NB4 (cell line): ENCODE measurements at places on chromosomes 5 and 9.

DNA sequence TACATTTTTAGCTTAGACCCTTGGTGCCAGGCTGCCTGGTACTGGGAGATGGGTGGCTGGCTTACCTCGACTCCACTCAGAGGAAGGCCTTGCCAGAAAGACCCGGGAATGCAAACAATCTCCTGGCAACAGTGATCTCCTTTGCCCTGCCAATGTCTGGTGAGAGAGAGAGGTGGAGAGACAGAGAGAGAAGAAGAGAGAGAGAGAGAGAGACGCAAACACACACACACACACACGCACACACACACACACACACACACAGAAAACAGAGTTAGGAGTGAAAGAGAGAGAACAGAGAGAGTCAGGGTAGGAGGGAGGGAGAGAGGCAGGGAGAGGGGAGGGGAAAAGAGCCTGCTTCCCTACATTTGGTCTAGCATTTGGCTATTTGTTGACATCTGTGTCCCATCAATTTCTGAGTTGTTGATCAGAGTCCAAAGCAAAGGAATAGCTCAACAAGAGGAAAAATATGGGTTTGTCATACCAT is 181.6 kb upstream of the MAP1B start:
- DNase-seq, result no peak

GRCh38 chr5:79069488-79070349 is at the start of the genes BHMT2 and DMGDH:
Gene BHMT2, plus strand, starts transcription at chr5:79069767. Its CDS starts 16 bp downstream, at chr5:79069783.
Gene DMGDH, minus strand, starts transcription at chr5:79069674. Its CDS starts 54 bp downstream, at chr5:79069620.
- peak; percentile 47 for DNase-seq

- DNase-seq, result peak; percentile 65
Measured at GRCh38 chr9:34500623-34501267, 22.0 kb downstream of the ENHO start.

- DNase-seq, result no peak
Measured at GRCh38 chr9:2060424-2060823, 45.3 kb downstream of the SMARCA2 start.

GRCh38 chr5:138287246-138287645 is 12.8 kb upstream of the GFRA3 start:
- DNase-seq, result peak; percentile 12

- no peak for DNase-seq
Measured at GRCh38 chr9:77128125-77128789, 49.1 kb upstream of the VPS13A start.

GRCh38 chr9:16337322-16338029 is 533.0 kb downstream of the BNC2 start:
- DNase-seq, result no peak

DNA sequence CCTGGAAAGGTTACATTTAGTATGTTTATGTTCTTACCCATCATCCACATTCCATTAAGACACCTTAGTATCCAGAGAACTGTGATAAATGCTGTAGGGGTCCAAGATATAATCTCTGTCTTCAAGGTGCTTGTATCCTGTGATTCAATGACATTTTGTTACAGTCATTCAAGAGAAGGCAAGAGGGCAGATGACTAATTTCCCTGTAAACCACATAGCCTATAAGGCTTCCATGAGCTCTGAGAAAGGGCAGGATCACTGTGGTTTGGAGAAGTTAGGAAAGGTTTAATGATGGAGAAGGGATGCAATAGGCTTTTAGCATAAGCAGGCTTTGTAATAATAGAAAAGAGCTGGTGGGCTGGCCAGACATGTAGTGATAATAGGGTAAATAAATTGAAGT is 40.0 kb downstream of the PAPPA start:
- no peak for DNase-seq

- no peak for DNase-seq
Measured at GRCh38 chr5:154542000-154542399, 64.0 kb upstream of the HAND1 start.

- DNase-seq, result no peak
Measured at GRCh38 chr5:10162468-10162867, 87.2 kb downstream of the ATPSCKMT start.

- DNase-seq, result no peak
Measured at GRCh38 chr9:133897675-133898074, 94.4 kb downstream of the VAV2 start.

DNA sequence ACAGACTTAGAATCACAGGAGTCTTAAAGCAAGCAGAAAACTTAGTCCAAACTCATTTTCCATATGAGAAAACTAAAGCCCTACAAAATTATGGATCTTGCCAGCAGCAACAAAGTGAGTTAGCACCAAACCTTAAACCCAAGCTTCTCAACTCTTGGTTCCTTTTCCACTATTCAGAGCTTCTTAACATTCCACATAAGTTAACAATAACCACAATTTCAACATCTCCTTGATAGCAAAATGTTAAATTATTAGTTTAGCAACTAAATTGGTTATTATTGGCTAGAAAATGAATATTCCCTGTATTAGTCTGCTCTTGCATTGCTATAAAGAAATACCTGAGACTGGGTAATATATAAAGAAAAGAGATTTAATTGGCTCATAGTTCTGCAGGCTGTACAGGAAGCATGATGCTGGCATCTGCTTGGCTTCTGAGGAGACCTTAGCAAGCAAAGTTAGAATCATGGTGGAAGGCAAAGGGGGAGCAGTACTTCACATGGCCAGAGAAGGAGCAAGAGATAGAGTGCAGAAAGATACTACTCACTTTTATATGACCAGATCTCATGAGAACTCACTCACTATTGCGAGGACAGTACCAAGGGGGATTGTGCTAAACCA is 26.2 kb upstream of the ARSB start:
- peak; percentile 10 for DNase-seq

DNA sequence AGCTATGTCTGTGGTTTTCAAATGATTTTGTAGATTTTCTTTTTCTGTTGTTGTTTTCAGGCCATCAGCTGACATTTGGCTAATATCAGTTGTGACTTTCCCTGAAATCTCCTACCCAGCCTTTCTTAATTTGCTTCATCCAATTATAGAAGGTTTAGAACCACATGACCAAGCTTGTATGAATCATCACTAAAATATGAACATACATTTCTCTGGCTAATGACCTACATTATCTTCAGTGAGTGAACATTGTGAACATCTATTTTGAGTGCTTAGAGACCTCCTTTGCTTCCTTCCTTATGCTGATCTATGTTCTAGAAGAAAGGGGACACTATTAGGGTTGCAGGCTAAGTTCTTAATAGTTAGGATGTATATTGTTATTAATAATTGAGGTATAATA is 532.5 kb downstream of the RAB3C start:
- no peak for DNase-seq

DNA sequence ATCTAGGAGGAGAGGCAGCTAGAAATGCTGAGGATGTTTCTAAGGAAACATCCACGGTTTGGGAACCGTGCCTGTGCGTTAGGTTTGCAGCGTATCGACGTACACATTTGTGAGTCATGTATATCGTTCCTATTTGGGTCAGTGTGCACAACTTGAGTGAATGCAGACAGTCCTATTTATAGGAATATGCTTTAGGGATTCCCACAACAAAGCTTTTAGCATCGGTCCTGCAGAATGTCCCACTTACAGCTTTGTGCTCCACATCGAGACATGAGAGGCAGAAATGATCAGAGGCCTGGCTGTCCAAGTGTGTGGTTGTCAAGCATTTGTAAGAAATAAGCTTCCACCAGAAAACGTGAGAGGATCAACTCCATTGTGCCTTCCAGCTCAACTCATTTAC is 1282.7 kb upstream of the WWC1 start:
- DNase-seq, result no peak

DNA sequence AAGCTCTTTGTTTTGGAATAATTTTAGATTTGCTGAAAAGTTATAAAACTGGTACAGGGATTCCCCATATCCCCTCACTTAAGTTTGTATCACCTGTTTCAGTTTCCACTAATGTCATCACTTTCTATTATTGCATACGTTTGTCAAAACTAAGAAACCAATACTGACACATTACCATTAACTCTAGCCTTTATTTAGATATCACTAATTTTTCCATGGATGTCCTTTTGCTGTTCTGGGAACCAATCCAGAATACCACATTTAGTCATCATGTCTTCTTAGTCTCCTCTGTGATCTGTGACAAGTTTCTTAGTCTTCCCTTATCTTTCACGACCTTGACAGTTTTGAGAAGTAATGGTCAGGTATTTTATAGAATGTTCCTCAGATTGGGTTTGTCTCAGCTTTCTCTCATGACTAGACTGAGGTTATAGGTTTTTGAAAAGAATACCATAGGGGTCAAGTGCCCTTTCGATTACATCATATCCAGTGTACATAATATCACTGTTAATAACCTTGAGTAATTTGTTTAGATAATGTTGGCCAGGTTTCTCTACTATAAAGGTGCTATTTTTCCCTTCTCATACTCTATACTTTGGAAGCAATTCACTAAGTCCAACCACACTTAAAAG is 51.9 kb upstream of the NMUR2 start:
- no peak for DNase-seq

- DNase-seq, result no peak
Measured at GRCh38 chr9:24257726-24258125, 288.0 kb downstream of the IZUMO3 start.

GRCh38 chr9:16659096-16659495 is 211.4 kb downstream of the BNC2 start:
- no peak for DNase-seq

- peak; percentile 61 for DNase-seq
Measured at GRCh38 chr9:130461218-130461630, 16.5 kb downstream of the ASS1 start.

DNA sequence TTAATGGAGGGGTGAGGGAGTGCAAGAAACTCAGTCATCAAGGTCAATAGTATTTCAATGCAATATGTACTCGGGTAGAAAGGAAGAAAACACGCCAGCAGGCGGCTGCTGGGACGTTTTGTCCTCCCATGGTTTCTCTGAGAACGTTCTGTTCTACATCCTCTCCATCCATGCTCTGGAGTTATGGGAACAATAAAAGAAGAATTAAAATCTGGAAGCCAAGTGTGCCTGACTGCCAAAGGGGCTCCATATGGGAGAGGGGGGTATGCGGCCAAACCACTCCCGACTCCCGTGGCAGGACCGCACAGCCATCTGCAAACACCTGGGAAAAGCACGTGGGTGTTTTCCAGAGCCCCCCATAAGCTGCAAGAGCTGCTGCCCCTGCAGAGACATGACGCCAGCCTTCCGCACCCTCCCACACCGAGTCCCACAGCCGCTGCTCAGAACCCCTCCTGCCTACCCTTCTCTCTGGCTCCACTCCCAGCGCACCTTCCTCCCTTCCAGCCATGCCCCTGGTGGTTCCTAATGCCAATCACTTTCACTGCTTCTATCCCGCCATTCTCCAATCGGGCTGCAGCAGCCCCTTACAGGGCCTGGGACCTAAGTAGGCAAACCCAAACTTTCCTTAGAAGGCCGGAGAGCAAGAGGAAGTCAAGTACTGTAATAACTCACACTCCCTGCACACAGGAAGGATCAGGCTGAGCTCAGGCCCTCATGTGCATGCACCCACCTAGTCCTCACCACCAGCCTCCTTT is 241.6 kb downstream of the SYK start:
- no peak for DNase-seq

DNA sequence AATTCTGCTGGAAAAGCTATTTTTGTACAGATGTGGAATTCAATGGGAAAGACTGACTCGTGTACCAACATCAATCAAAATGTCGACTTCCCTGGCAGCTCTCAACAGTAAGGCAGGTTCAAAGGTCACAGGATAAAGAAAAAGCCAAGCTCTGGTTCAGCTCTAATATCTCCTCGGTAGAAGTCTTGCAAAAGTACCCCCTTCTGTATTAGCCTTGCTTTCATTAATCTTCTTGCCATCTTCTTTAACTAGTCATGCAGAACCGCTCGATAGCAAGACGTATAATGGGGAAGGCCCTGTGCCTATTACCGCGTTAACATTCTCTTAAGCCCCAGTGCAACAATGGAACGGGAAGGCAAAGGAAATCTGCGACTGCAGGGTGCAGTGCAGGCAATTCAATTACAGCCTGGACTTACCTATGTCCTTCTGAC is 201.2 kb downstream of the GAPVD1 start:
- DNase-seq, result no peak

GRCh38 chr5:72109625-72110024 is 2.4 kb downstream of the MAP1B start:
- peak; percentile 35 for DNase-seq

GRCh38 chr9:100134731-100135130 is 35.7 kb downstream of the INVS start:
- no peak for DNase-seq

DNA sequence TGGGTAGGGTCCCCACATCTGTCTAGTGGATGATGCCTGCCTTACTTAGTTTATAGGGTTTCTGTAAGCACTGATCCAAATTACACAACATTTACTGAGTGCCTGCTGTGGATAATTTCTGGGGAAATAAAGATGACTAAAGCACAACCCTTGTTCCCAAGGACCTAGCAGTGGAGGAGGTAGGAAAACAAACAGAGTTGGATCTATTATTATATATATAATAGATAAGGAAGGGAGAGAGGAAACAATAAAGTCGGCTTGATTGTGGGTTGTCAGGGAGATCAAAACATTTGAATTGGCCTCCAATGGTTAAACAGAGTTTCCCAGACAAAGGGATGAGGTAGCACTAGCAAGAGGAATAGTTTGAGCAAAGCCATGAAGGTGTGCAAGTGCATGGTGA is 14.0 kb downstream of the IL33 start:
- DNase-seq, result no peak

DNA sequence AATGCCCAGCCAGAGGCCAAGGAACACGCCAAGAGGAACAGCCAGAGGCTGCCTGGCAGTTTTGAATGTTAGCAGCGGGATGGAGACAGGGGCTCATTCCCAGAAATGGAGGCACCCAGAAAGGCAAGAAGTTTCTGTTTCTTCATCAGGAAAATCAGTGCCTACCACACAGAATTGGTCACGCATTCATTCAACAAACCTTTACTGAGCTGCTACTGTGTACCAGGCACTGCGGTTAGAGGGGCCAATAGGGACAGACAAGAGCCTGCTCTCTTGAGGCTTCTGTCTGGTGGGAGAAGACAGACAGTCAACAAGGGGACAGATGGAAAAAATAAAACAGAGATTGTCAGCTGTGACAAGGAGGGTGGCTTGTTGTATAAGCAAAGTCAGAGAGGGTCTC is 27.2 kb upstream of the CPLX2 start:
- no peak for DNase-seq

GRCh38 chr5:66871651-66872050 is 275.5 kb downstream of the MAST4 start:
- no peak for DNase-seq

DNA sequence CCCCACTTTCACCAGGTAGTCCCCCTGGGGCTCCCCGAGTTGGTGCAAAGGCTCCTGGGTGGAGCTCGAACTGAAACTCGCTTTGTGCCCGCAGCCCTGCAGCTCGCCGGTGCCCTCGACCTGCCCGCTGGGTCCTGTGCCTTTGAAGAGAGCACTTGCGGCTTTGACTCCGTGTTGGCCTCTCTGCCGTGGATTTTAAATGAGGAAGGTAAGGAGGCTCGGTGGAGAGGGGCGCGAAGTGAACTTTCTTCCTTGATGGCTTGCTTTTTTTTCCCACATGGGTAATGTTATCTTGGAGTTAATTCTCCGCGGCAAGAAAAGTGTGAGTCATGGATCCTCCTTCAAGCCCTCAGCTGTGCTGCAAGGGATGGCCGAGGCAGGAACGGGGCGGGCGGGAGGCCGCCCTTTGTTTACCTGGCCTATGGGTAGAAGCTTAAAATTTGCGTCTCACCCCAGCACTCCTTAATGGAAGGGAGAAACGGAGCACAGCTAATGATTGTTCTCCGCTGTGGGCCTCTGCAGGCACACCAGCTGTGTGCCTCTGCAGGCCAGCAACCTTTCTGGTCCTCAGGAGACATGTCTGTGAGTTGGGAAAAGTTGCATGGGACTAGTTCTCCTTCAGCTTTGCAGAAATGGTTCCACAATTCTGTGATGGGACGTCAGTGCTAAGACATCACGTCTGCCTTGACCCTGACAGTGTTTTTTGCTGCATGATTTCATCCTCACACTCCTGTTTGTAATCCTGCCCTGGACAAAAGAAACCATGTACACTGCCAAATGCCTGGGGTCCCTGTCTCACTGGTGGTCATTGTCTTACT is 1.1 kb downstream of the MAMDC2 start:
- DNase-seq, result no peak

GRCh38 chr5:114857941-114858551 is 311.7 kb downstream of the TRIM36 start:
- peak; percentile 99 for DNase-seq
